Articular chondrocyte of knee joint (primary cell): ENCODE measurements at places on chromosomes 11 and 22. TPM values are rescaled to one million over a fixed set of nuclear protein-coding genes. Genes with fewer than 3 reads are reported as not detected.

Gene RRP8
- total RNA-seq, result 9.8 and 11.2 TPM in 2 replicates

Gene HORMAD2
- not detected in 2 replicates for total RNA-seq

Gene MTCH2
- 82.2 and 87.4 TPM in 2 replicates for total RNA-seq

Gene CNTF
- 1.5 and 3.7 TPM in 2 replicates for total RNA-seq

Gene FAM180B
- 0.11 and 0.26 TPM in 2 replicates for total RNA-seq

Gene OR8G1
- 0.43 TPM in 1 of 2 replicates, not detected in the other for total RNA-seq

Gene KCNJ1
- total RNA-seq, result 0.11 TPM in 1 of 2 replicates, not detected in the other

Gene DYNC2H1
- total RNA-seq, result 86.5 and 96.3 TPM in 2 replicates

Gene SIAE
- 13.1 and 16.0 TPM in 2 replicates for total RNA-seq

Gene SHANK2
- 3.2 and 3.7 TPM in 2 replicates for total RNA-seq

Gene TSKU
- 18.2 and 19.5 TPM in 2 replicates for total RNA-seq

Gene SAA4
- not detected in 2 replicates for total RNA-seq

Gene HBG1
- total RNA-seq, result not detected in 2 replicates

Gene SCO2
- 2.5 TPM in 2 replicates for total RNA-seq

Gene FREY1
- 1.2 and 2.2 TPM in 2 replicates for total RNA-seq

Gene PTPN5
- not detected in 2 replicates for total RNA-seq

Gene RBMXL2
- not detected in 2 replicates for total RNA-seq

Gene KDM4F
- total RNA-seq, result not detected in 2 replicates

Gene CNIH2
- total RNA-seq, result 0.22 TPM in 1 of 2 replicates, not detected in the other

Gene GPHA2
- not detected in 2 replicates for total RNA-seq

Gene MYRF
- total RNA-seq, result under 0.01 and 0.22 TPM in 2 replicates

Gene CALCA
- 0.22 TPM in 1 of 2 replicates, not detected in the other for total RNA-seq

Gene KRTAP5-7
- total RNA-seq, result 0.13 and 0.22 TPM in 2 replicates

Gene P2RX6
- 1.8 and 3.1 TPM in 2 replicates for total RNA-seq

Gene TUBA8
- total RNA-seq, result 1.0 and 1.2 TPM in 2 replicates
